ENCODE measurements at places on chromosomes 6 and 20.

DNA sequence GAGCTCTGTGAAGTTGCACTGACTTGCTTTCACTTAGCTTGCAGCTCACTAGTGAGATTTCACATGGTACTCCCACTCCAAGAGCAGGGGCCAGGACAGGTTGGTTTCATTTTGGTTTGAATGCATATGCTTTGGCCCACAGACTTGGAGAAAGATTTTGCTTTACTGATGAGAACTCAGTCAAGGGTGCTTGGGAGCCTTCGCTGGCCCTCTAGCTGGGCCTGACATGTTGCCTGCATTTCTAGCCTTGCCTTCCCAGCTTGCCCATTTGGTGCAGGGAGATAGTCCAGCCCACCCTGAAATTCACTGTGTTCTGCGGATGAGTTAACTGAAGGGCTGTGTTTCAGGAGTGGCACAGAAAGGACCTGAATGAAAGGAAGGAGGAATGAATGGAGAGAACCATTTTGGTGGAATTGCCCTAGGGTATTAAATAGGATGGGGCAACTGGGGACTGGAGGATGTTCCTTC lies 1.9 kb downstream of the SGK1 start:
- DNase-seq = no peak

DNA sequence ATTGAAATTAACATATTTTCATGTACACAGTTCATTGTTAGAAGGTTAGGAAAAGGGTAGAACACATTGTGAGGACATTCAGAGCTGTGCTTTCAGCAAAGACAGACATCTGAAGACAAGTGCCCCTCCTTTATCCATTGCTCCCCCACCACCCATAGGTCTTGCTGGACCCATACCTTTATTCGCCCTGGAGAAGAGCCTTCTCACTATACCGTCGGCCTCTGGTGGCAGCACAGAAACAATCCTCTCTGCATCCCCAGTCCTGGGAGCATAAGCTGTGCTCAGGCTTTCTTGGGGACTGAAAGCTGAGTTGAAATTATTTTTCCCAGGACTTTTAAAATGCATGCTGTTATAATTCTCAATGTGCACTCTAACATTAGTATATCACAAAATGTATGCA lies 372.3 kb downstream of the EPHA7 start:
- no peak for DNase-seq

DNA sequence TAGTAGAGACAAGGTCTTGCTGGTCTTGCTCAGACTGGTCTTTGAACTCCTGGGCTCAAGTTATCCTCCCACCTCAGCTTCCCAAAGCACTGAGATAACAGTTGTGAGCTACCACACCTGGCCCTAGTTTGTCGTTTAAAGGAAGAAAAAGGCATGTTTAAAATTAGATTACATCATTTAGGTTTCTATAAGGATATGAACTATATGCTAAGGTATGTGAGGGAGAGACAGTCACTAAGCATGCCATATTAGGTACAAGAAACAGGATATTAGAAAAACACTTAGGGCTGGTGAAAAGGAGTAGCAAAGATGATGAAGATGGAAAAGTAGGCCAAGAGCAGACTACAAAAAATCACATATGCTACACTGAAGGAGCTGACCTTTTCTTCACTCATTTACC lies 106.4 kb downstream of the ASCC3 start:
- no peak for DNase-seq

DNA sequence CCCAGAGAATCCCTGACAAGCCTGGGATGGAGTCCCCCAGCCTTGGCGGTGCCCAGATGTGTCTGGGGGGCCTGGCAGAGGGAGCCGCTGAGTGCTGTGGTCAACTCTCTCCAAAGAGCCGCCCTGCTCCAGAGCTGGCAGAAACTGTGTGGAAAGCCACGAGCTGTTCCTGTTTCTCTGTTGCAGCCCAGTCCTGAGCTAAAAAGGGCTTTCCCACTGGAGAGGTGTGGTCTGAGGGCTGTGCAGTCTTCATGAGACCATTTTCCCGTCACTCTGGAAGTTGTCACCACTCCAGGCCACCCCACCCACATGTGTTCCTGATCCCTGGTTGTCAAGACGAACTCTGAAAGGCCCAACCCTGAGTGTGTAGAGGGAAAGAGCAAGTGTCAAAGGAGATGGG lies 99.7 kb upstream of the KCNK16 start:
- no peak for DNase-seq

GRCh38 chr6:139439349-139439748 lies 64.9 kb upstream of the CITED2 start:
- DNase-seq = no peak

- DNase-seq = no peak
Measured at GRCh38 chr6:32151181-32151862, 417 bp downstream of the PRRT1 start.

DNA sequence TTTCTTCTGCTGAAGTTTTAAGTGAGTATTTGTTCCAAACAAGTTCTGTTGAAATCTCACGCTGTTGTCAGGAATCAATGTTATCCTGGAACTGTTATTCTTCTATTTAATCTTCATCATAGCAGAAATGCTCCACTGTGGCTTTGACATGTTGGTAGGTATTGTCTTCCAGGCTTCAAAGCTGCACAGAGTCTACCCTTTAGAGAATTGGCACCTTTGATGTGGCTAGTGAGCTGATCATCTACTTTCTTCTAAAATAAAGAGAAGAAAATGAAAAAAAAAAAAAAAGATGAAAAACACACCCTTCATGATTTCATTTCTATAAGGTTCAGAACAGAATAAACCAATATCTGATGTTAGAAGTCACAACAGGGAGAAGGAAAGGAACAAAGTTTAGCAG lies 5.8 kb upstream of the ZSCAN23 start:
- DNase-seq = no peak

DNA sequence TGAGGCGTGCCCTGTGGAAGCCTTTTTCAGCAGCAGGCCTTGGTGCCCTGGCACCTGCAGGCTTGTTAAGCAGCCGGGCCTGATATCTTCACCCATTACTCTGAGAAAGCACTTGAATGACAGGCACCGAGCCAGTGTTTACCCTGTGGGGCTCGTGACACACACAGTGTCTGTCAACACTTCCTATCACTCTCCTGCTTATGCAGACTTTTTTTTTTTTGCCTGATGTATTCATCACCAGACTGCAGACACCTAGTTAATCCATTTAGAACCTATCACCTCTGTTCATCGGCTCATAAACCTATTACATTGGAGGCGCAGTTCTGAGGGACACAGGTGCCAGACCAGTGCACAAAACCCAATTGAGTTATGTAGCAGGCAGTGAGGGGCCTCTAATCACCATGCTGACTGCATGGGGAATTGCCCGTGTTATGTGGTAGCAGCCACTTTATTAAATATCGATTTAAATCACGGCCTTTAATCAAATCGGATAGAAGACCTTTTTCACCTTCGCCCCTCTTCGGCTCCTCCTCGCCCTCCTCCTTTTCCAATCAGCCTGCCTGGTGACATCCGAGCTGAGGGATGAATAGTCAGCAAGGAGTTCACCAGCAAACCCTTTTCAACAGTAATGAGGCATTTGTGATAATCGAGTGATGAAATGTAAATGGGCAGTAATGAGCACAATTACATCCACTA lies 962.9 kb upstream of the SLC35B3 start:
- DNase-seq = no peak

DNA sequence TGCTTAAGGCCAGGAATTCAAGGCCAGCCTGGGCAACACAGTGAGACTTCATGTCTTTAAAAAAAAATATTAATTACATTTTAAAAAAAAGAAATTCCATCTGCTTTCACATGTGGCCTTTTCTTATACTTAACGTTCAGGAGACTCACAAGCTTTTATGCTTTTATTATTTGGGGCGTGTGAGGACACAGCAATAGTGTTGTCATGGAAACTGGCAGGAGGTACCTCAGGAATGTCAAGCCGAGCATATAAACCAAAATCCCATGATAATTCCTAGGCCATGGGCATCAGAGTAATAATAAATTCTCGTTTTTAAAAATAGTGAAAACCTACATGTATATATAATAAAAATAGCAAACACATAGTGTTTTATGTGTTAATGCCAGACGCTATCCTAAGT lies 89.8 kb downstream of the IYD start:
- DNase-seq = no peak

GRCh38 chr6:55675941-55676340 lies 96.9 kb upstream of the HMGCLL1 start:
- no peak for DNase-seq

GRCh38 chr6:163249651-163250101 lies 164.8 kb upstream of the QKI start:
- DNase-seq = no peak

GRCh38 chr20:63626424-63627128 lies at the start of gene GMEB2:
Gene GMEB2, minus strand, starts transcription at chr20:63627101. Its CDS starts 7,704 bp downstream, at chr20:63619397.
- DNase-seq = peak; percentile 68

- no peak for DNase-seq
Measured at GRCh38 chr6:106290032-106290431, 35.5 kb downstream of the ATG5 start.

DNA sequence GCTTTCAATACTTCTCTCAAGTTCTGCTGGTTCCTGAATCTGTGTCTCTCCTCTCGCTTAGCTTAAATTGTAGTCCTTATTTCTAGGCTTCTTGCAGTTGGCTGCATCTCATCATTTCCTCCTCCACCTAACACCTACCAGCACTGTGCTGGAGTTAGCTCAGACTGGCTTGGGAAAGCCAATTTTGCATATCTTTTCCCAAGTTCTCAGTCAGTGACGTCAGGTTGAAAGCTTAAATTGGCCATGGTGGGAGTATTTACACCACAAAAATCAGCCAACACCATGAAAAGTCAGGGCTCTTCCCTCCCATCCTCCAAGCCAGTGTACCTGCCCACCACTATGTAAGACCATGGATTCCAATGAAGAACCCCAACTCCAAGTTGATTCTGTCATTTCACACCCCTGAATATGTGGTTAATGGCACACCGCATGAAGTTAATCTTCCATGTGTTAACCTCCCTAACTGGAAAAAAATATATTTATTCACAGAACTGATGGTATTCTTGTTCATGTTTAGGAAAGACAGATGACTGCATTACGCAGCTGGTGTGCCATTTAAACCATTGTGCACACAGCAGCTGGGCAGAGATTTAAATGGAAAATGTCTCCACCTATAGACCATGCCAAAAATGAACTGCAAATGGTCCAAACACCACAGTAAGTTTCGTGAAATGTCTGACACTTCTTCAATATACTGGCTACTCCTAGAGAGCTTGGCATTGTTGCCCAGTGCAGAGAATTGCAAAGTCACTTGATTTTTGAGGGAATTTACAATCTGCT lies 274.1 kb upstream of the MAP3K7 start:
- DNase-seq = no peak

DNA sequence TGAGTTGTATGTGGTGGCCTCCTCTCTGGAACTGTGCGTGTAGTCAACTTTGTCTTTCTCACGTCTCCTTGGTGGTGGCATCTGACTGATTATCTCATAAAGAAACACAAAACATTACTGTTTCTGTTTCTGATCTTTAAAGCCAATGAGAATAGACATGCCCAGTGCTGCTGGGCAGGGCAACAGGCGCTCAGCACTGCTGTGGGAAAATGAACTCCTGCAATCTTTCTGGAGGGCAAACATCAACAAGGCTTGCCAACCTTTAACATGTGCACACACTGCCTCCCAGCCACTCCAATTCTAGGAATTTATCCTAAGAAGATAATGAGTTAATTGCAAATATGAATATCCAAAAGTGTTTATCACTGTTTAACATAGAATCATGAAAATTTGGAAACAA lies 106.3 kb upstream of the CD93 start:
- no peak for DNase-seq

- no peak for DNase-seq
Measured at GRCh38 chr6:24918641-24919055, 17.1 kb downstream of the RIPOR2 start.

GRCh38 chr6:68634726-68635411 lies at the start of gene ADGRB3:
Gene ADGRB3, plus strand, starts transcription at chr6:68635282. Its CDS starts 3,394 bp downstream, at chr6:68638676.
- no peak for DNase-seq

- DNase-seq = peak; percentile 57
Measured at GRCh38 chr6:44237813-44238433, 9.0 kb upstream of the HSP90AB1 start.

DNA sequence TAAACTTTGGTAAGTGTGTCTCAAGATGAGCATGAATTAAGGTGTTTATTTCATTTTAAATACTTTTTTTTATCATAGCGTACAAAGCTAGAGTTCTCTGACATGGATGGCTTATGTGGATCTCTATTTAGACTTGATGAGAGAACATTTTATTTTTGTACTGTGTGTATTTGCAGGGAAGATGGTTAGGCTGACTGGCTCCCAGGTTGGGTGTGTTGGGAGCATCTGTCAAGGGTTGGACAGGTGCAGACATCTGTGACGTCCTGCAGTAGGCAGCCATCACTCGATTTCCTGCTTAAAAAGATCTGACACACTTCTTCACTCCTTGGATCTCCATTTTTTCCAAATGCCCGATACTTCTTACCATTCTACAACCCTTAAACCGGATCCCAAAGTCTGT lies 221.9 kb upstream of the QKI start:
- DNase-seq = no peak
